Activated T-cell treated with anti-CD3 and anti-CD28 coated beads, Interleukin-2, amount 50 U/mL, for 24 hours (primary cell): ENCODE measurements at places on chromosomes 4 and X.

GRCh38 chr4:22531311-22532019, 15.6 kb upstream of the ADGRA3 start:
- no peak for DNase-seq

- DNase-seq = no peak
These were observed 112.9 kb downstream of the PTPN13 start for GRCh38 chr4:86706923-86707597.

DNA sequence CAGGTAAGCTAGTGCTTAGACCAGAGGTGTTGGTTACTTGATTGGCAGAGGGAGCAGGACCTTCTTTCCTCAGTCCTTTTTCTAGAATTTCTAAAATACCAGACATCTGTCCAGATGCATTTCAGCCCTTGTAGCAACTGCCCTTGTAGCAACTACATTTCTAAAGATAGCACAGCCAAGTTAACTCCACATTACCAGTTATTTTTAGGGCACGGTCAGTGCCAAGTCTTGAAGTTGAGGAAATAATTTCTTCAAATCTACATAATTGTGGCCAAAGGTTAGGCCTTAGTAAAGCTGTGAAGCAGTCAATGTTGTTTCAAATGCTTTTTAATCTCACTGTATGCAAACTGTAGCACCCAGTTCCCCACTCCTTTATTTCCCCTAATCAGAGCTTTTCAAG, 62.9 kb downstream of the MID1IP1 start:
- no peak for DNase-seq

- no peak for DNase-seq
These were observed 37.0 kb downstream of the NAP1L5 start for GRCh38 chr4:88660446-88661294.

GRCh38 chr4:143353797-143354196, 17.1 kb downstream of the GAB1 start:
- DNase-seq = no peak

DNA sequence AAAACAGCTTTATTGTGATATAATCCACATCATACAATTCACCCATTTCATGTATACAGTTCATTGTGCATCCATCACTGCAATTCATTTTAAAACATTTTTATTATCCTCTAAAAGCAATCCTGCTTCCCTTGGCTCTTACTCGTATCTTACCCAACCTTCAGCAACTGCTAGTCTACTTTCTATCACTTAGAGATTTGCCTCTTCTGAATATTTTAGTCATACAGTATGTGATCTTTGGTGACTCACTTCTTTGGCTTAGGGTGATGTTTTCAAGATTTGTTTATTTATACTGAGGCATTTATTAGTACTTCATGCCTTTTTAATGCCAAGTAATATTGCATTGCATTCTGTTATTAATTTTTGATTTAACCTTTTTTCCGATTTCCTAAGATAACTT, 15.0 kb upstream of the MSMO1 start:
- no peak for DNase-seq

DNA sequence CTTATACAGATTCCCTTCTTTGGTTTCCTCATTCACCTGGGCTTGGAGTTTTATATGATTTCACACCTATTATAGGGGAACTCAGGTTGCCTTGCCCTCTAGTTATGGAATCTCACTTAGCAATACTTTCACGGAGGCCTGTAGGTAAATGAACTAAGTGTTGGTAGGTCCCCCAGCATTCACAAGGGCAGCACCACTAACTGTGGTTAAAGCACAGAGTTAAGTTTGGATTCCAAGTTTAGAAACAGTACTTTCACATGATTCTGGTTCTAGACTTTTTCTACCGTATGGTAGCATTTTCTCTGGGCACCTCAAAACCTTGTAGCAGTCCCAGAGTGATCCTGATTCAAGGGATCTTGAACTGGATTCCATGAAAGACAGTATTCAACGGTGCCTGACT, 46.4 kb downstream of the SH2D1A start:
- no peak for DNase-seq

- peak; percentile 11 for DNase-seq
These were observed 44.2 kb downstream of the TBC1D14 start for GRCh38 chr4:6953751-6954380.

GRCh38 chr4:73916172-73916925, 47.2 kb downstream of the CXCL1 start:
- no peak for DNase-seq

DNA sequence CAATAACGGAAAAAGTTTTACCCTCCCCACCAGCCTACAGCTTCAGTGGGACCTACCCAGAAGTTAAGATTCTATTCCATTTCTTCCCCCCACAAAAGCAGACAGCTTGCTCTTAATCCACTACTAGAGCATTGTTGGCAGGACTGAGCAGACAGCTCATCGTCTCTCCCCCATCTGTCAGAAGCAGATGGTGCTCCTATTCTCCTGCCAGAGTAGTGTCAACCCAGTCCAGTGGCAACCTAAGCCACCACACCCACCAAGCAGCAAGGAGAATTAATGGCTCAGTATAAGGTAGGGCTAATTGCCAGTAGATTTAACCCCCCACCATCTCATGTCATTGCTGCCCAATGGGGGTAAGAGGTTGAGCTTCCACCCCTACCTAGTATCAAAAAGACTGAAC, 62.0 kb downstream of the AWAT2 start:
- DNase-seq = no peak
